ENCODE measurements at places on chromosomes 4 and X.

DNA sequence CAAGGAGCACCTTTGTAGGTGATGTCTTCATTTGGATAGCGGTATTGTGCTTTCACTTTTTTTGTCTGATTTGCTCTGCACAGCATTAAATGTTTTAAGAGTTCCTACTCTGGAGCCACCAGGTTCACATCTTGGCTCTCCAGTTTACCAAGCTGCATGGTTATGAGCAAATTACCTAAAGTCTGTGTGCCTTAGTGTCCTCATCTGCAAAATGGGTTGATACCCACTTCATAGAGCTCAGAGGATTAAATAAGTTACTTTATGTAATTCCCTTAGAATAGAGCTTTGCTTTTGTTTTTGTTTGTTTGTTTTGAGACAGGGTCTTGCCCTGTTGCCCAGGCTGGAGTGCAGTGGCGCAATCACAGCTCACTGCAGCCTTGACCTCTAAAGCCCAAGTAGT is 58.2 kb downstream of the UBE2K start:
- no peak for DNase-seq

GRCh38 chr4:102439812-102440211 is 61.3 kb upstream of the NFKB1 start:
- no peak for DNase-seq

GRCh38 chr4:183202523-183202922 is 103.5 kb downstream of the WWC2 start:
- no peak for DNase-seq

- no peak for DNase-seq
These were observed 122.5 kb downstream of the NFKB1 start for GRCh38 chr4:102623622-102624021.

GRCh38 chrX:11640089-11640488 is 25.6 kb downstream of the ARHGAP6 start:
- DNase-seq: no peak

DNA sequence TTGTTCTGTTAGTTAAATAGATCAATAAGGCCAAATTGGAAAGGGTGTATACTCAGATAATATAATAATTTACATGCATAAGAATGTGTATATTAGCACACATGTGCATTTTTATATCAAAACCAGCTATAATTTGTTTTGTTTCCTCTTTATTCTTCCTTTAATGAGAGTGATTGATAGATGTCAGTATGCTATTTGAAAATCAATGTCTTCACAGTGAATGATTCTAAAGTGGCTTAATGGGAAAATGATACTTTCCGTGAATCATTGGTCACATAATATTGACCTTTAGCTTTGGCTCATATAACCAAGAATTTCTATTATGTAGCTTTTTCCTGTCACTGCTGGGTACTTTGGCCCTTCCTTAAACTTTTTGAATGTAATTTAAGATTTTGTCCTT is 48.6 kb downstream of the PLS3 start:
- no peak for DNase-seq

GRCh38 chrX:13689741-13690211 is 848 bp downstream of the RAB9A start:
- DNase-seq: no peak

DNA sequence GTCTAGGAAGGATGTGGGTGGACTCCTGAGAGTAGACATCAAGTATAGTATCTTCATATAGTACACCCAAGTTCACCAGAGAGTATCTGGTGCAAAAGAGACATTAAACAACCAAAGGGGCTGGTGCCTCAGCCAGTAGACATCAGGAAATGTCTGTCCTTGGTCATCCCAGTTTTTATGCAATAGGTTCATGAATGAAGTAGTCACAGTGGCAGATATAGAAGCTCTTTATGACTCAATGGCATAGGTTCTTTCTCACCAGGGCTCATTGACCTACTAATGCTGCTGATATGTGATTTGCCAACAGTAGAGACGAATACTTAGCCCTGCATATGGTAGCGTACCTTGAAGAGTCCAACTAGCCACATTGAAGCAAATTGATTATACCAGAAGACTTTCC is 45.0 kb upstream of the CCDC149 start:
- no peak for DNase-seq

DNA sequence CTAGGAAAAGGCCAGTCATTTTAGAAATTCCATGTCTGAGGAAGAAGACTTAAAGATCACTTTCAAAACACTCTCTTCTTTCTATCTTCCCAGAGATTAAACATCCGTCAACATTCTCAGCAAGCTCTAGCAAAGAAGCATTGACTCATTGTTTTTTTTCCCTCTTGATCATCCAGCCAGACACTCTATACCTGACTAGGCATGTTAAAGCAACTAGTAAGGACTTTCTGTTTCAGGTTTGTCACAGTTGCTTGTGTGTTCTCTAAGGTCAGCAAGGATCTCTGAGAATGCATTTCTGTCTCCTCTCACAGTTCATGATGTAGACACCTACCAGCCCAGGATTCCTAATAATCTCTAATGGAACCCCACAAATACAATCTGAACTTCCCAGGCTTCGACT is 112.2 kb downstream of the IL13RA2 start:
- DNase-seq: no peak

- no peak for DNase-seq
These were observed 45.3 kb upstream of the MAP3K15 start for GRCh38 chrX:19560611-19561010.

GRCh38 chrX:38313190-38313589 is 14.1 kb downstream of the RPGR start:
- DNase-seq: no peak

- DNase-seq: no peak
These were observed 1930.5 kb upstream of the AGA start for GRCh38 chr4:179372746-179373145.

DNA sequence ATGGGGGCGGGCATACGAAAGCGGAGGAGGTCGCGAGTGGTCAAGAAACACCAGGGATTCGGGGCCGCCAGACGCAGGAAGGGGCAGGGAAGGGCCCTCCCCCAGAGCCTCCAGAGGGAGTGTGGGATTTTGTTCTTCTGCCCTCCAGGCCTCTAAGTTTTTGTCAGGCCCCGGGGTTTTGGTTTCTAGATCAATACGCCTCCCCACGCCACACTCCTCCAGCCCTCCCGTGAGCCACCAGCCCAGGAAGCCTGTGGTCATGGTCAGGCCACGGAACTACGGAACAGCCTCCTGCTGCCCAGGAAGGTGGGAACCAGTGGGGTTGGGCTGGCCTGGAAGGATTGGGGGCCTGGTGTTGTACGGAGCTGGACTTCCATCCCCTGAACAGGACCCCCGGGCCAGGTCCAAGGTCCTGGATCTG is 38.4 kb downstream of the CPLX1 start:
- no peak for DNase-seq

DNA sequence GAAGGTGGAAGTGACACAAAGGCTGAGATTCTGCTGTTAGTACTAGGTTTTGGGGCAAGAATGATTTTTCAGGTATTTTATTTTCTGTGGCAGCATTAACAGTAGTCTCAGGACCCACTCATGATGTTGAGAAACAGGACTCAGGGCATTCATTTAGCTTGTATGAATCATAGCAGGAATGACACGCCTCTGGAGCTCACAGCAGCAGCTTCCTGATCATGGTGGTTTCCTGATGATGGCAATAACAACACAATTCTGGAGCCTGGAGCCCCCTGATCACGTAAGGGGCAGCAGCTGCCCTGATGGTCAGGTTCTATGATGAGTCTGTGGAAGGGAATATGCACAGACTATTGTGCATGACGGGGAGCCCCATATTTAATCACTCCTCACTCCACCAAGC is 47.0 kb downstream of the TASL start:
- DNase-seq: no peak

GRCh38 chrX:13081395-13082205 is 37.2 kb upstream of the FAM9C start:
- DNase-seq: no peak

GRCh38 chrX:70089604-70090297 is 27.5 kb downstream of the OTUD6A start:
- DNase-seq: no peak

- no peak for DNase-seq
These were observed 47.8 kb downstream of the SLC9A7 start for GRCh38 chrX:46710927-46711623.

- DNase-seq: no peak
These were observed 355.4 kb upstream of the CTSO start for GRCh38 chr4:156309031-156309430.

- no peak for DNase-seq
These were observed 4.9 kb downstream of the ZNF275 start for GRCh38 chrX:153338836-153339235.

GRCh38 chrX:323721-324628 is 5.4 kb upstream of the GTPBP6 start:
- DNase-seq: peak; percentile 16

DNA sequence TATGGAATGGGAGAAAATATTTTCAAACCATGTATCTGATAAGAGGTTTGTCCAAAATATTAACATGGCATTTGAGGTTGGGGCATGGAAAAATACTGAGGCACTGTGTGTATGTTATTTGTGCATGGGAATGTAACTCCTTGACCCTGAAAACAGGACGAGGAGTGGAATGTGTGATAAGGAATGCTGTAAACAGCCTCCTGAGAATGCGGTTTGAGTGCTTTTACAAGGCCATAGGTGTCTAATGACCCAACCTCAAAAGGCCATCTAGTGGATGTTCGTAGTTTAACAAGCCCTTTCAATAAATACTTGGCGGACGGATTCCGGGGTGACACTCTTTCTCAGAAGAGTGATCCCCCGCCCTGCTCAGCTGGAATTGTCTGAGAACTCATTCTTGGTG is 162.9 kb upstream of the USP9X start:
- no peak for DNase-seq

DNA sequence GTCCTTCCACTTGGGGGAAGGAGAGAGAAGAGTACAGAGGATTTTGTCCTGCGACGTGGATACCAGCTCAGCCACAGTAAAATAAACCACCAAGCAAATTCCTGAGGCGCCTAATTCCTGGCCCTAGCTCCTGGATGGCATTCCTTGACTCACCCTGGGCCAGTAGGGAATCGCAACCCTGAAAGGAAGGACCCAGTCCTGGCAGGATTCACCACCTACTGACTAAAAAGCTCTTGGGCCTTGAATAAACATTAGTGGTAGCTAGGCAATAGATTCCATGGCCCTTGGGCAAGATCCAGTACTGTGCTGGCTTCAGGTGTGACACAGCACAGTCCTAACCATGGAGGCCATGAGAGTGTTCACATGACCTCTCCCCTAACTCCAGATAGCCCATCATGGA is 45.6 kb downstream of the GABRA3 start:
- no peak for DNase-seq

- no peak for DNase-seq
These were observed 74.4 kb downstream of the NFKB1 start for GRCh38 chr4:102575369-102576129.

DNA sequence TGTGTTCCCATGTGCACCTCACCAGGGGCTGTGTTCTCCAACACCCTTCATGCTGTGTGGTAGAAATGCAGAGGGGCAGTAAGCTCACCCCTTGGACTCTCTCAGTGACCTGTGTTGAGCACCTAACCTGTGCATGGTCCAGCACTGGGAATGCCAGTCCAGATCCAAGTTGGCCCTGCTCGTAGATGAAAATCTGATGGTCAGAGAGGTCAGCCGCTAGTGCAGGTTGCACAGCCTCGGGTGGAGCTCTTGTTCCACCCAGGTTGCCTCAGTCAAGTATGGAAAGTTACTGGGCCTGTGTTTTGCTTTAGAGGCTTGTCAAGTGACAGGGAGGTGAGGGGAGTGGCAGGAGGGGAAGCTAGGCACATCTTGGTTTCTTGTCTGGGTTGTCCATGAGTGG is 51.3 kb downstream of the NOP14 start:
- no peak for DNase-seq

- no peak for DNase-seq
These were observed 834 bp downstream of the NHS start for GRCh38 chrX:17375637-17376430.

GRCh38 chr4:112655270-112655669 is 18.3 kb downstream of the LARP7 start:
- DNase-seq: no peak

DNA sequence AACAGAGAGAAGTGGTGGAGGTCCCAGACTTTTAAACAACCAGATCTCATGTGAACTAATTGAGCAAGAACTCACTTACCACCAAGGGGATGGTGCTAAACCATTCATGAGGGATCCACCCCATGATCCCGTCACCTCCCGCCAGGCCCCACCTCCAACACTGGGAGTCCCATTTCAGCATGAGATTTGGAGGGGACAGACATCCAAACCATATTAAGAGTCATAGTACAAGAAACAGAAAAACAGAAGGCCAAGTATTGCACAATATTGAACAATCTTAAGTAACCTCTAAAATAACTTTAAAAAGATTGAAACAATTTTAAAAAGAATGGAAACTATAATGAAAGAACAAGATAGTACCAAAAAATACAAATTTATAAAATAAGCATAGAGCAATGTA is 110.0 kb downstream of the CBR4 start:
- DNase-seq: no peak

- no peak for DNase-seq
These were observed 2.3 kb upstream of the GRSF1 start for GRCh38 chr4:70841951-70842350.

GRCh38 chrX:54177306-54177705 is 5.7 kb downstream of the FAM120C start:
- no peak for DNase-seq

DNA sequence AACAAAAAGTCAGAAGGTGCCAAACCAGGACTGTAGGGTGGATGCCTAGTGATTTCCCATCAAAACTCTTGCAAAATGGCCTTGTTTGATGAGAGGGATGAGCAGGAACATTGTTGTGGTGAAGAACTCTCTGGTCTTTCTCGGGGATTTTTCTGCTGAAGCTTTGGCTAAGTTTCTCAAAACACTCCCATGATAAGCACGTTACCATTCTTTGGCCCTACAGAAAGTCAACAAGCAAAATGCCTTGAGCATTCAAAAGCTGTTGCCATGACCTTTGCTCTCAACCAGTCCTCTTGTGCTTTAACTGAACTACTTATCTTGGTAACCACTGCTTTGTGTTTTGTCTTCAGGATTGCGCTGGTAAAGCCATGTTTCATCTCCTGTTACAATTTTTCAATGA is 3.0 kb upstream of the SEC31A start:
- DNase-seq: no peak

GRCh38 chr4:86608757-86609375 is 14.8 kb downstream of the PTPN13 start:
- DNase-seq: no peak

DNA sequence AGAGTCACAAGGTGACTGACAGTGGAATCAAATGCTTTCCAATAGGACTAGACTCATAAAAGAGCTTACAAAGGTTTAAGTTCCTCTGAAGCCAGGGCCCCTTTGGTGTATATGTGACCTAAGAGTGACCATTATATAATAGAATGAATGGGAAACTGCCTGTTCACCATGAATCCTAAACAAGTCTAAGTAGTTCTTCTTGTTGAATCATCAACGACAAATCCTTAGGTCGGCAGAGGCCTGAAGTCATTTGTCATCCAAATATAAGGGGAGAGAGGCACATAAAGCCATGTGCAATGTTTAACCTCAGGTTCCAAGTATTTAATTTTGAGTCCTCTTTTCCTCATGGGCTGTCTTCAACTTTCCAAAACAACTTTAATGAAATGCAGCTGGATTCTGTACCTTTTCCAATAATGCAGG is 122.4 kb downstream of the RASL11B start:
- no peak for DNase-seq

All from stimulated activated CD8-positive, alpha-beta memory T cell treated with anti-CD3 and anti-CD28 coated beads, Interleukin-7, amount 100 ng/mL, for 48 hours (primary cell).